Upper lobe of right lung (tissue), 1 donor: ENCODE measurements at places on chromosomes 13 and 19.

DNA sequence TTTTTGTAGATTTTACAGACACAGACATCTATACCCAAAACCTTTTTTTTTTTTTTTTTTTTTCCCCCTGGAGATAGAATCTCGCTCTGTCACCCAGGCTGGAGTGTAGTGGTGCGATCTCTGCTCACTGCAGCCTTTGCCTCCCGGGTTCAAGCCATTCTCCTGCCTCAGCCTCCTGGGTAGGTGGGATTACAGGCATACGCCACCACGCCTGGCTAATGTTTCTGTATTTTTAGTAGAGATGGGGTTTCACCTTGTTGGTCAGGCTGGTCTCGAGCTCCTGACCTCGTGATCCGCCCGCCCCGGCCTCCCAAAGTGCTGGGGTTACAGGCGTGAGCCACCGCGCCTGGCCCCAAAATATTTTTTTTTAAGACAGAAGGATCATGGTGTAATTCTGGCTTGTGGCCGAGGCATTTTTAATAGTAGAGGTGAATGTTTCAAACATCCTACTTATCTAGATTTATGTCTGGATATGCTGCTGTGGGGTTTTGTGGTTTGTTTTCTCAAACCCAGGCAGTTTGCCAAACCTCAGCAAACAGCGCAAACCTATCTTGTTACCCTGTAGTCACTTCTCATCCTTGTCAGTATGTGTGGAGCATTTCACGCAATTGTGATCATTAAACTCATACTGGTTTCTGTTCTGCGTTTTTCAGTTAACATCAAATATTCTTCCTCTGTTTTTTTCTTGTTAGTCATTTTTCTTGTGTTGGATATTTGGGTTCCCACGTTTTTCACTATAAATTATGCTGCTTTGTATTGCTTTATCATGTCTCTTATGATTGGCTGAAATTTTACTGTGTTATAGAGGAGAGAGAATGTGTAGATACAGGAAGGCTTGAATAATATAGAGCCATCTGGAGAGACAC is 36.2 kb upstream of the GARRE1 start:
- DNase-seq = no peak

DNA sequence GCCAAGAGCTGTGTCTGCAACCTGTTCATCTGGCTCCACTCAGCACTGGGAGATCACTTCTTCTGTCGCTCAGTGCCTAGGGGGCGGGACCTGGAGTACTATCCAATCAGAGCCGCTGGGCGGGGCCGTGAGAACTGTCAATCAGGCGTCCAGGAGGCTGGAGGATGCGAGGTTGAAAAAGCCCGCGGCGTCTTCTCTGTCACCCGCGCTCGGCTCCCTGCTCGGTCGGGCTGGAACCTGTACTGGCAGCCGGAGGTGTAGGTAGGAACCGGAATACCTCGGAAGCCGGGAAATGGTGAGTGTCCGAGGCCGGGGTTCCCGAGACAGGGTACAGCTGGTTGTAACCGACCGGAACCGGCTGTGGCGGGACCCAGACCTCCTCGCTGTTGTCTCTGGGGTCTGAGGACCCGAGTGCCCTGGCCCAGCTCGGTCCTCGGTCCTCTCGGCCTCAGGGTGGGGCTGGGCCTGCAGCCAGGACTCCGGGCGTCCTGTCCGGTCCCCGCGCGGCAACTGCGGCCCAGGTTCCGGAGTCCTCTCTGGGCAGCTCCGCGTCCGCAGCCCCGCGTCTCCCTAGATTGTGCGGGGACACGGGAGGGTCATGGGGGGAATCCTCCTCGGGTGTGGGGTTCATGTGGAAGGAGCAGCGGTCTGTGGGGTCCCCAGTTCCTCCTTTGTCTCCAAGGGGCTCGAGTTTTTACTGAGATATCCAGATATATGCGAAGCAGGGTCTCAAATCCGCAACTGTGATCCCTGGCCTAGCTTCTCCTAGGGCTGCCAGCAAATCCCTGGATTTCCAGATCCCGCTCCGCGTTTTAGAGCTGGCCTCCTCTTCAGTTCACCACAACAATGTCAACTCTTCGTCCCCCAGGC is 42.6 kb downstream of the ZNF627 start:
- peak; percentile 98 for DNase-seq

- no peak for DNase-seq
These were observed 29.1 kb downstream of the ATP12A start for GRCh38 chr13:24709186-24709913.

DNA sequence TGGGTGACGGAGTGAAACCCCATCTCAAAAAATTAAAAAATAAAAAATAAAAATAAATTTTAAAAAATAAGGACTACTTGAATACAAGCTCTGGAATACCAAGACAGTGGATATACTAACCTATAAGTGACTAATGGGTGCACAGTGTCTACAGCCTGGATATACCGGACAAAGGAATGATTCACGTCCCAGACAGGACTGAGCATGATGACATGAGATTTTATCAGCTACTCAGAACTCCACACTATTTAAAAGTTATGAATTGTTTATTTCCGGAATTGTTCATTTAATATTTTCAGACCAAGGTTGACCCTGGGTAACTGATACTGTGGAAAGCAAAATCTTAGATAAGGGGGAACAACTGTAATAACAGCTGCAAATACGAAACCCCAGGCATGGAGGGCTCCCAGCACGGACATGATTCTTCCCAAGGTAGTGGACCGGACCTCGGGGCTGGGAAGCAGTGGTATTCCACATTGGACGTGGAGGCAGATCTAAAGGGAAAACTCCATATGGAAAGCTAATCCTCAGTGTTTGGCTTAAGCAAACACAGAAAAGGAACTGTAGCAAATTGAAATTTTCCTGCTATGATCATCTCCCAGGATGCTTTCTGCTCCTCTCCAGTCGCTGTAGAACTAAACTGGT is 102.6 kb upstream of the TSHZ3 start:
- no peak for DNase-seq

DNA sequence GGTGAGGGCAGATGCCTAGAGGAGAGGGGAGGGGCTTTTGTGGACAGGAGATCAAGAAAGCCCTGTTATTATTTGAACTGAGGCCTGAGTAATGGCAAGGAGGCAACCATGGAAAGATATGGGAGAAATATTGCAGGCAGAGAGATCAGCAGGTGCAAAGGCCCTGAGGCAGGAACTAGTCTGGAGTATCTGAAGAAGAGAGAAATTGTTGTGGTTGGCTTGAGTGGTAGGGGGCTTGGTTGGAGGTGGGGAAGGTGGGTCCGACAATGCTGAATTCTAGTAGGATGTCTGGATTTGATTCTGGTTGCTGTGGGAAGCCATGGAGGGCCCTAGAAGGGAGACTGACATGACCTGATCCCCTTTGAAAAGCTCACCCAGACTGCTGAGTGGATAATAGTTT is 2.4 kb upstream of the URI1 start:
- DNase-seq = no peak

- DNase-seq = no peak
These were observed 79.9 kb upstream of the GSX1 start for GRCh38 chr13:27712421-27712820.
